ENCODE measurements at places on chromosomes 11 and 22.
A peak's percentile ranks its signal among the peaks of the same experiment; 100 is the strongest.

DNA sequence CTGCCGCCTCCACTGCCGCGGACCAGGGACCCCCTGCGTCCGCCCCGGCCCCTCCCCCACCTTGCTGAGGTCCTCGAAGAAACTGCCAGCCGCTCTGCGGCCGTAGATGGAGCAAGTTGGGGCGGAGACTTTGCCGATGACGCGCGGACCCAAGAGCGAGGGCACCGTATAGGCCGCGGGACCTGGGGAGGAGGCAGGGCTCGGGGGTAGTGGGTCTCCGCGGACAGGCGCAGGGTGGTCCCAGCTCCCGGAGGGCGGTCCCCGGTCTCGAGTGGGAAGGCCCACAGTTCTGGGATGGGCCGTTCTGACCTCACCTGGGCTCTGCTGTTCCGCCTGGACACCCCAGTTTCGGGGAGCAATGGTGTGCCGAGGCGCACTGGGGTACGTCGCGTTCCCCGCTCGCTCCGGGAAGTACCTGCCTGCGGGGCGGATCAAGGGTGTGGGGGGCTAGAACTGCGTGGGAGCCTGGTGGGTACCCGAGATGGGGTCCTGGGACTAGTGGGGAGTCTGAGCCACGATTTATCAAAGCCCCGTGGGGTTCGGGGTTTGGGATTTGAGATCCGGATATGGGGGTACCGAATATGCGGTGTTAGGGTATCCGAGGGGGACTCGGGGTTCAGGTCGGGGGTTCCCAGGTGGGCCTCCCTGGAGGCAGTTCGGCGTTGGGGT, 1.2 kb upstream of the TYMP start:
- DNase-seq, result peak; percentile 54

DNA sequence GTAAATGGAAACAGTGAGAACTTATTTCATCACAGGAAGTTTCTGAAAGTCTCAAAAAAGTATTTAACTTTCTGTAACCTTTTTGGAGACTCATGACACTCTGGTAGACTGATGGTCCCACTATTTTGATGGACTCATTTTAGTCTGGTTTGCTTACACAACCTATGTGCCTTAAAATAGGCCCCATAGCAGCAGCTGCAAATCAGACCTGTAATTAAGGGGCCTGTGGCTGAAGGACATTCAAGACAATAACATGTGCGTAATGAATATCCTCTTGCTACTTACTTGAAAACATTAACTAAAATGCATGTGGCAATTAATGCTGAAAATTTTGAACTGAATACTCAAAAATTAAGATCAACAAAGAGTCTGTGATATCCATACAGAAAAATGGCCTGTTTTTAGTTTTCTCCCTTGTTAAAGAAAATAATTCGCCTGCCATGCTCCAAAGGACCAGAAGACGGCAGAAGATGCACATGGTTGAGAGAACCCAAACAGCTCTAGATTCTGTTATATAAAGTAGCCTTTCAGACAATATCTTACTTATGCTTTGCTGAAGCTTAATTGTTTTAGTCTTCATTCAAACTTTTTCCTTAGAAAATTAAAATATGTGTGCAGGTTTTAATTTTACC, 568.5 kb downstream of the KCNA4 start:
- peak; percentile 7 for DNase-seq

DNA sequence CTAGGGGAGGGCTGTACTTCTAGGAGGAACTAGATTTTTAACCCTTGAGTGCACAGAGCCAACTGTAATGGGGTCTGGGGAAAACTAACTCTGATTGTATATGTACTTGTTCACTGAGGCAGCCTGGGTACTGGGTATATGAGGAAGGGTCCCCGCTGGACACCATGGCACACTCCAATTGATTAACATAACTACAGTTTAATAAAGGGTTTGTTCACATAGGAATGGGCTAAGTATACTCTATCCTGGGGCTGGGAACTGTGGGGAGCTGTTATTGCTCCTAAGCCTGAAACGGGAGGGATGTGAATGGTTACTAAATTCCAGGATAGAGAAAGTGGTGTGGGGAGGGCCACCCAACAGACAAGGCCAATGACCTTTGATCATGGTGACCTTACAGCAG, 67.6 kb downstream of the PARVA start:
- no peak for DNase-seq

DNA sequence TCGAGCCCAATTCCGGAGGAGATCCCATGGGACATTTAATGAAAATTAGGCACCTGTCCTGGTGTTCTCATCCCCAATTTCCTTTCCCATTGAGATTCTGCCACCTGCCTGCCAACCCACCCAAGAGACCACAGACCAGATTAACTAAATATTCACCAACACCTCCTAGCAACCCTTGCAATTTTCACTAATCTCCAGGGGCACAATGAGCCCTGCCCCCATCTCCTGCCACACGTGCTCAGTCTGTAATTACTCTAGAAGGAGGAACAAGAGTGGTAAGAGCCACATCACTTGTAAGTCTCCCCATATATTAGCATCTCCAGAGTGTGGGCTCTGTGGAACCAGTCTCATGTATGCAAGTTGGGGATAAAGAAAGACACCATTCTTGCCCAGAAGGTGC, 38.0 kb downstream of the IL18BP start:
- no peak for DNase-seq

- no peak for DNase-seq
Observed at GRCh38 chr11:15119826-15120225, 5.1 kb downstream of the INSC start.
